ENCODE measurements at places on chromosomes 5 and 9.

DNA sequence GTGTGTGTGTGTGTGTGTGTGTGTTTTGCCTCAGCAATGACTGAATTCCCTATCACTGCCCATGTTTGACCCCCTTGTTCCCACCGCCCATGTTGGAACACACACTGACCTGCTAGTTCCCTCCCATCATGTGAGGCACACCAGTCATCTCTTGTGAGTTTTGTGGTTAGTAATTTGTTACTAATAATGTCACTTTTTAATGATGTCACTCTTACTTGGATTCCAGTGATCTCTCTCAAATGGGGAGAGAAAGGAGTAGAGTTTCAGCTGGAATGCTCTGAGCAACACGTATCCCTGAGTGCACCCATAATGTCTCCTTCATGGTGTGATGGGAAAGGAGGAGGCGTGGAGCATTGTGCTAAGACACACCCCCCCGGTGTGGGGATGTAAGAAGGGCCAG is 172.6 kb downstream of the SH3GL2 start:
- DNase-seq, result no peak

GRCh38 chr9:136840877-136841645 is 1.2 kb upstream of the AJM1 start:
- DNase-seq, result no peak

DNA sequence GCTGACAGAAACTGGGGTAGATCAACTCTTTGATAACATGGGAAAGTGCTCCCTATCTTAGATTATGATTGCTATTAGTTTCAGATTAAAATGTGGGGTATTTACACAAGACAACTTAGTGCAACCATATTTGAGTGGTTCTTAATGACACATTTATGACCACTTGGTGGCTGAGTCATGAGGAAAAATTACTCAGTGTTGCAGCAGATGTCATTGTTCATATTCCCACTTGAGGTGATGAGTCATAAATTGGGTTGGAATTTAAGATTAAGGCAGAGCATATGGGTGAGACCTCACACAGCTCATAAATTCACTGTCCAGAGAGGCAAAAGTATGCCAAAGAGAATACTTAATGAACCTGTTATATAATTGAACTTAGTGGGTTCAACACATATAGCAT is 408.3 kb downstream of the DMRT2 start:
- DNase-seq, result no peak

DNA sequence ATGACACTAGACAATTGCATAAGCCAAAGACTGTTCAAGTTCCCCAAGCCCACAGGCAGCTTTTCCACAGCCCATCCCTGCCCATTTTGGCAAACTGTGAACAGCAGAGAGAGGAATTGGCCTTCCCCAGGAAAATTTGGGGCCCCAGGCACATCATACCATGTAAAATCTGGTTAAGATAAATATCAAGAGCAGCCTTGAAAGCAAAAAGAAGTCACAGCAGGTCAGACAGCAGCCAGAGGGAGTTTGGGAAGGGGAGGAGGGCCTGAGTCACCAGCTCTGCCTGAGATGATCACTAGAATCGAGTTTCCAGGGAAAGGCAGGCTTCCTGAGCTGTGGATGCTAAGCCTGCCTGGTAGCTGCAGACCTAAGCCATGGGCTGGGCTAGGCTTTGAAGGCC is 179.2 kb downstream of the RFK start:
- DNase-seq, result no peak

GRCh38 chr5:138438724-138439476 is at the start of gene REEP2:
Gene REEP2, plus strand, starts transcription at chr5:138439057. Its CDS starts 152 bp downstream, at chr5:138439209.
- DNase-seq, result no peak

- no peak for DNase-seq
Observed at GRCh38 chr9:108704156-108704852, 151.5 kb downstream of the ACTL7B start.

DNA sequence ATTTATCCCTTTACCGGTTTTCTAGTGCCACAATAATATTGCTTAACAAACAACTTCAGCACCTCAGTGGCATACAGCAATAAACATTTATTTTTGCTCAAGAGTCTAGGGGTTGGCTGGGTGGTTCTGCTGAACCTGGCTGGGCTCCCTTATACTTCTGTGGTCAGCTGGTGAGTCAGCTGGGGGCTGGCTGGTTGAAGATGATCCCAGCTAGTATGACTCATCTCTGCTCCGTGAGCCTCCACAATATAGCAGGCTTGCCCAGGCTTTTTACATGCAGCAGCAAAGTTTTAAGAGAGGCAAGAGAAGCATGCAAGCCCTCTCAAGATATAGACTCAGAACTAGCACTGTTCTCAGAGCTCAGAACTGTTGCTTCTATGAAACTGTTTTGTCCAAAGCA is 523.5 kb upstream of the CLINT1 start:
- DNase-seq, result peak; percentile 19

DNA sequence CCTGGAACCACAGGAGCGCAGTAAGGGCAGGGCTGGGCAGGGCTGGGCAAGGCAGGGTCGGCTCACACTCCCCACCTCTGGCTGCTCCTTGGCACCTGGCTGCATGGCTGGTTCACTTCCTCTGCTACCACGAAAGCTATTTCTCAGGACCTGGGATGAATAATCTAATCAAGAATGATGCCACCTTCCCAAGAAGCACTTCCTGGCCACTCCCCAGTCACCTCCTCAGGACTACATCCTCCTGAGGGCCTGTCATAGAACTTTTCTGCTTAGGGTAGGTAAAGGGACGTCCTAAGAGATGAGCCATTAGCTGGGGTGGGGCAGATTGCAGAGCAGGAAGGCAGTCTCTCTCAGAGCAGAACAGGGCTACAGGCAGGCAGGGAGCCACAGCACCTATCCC is 288.2 kb upstream of the MAP3K1 start:
- DNase-seq, result no peak

- no peak for DNase-seq
Observed at GRCh38 chr9:116693233-116693731, 6.2 kb downstream of the TRIM32 start.

GRCh38 chr9:133436681-133437080 is 14.5 kb downstream of the ADAMTS13 start:
- DNase-seq, result no peak

DNA sequence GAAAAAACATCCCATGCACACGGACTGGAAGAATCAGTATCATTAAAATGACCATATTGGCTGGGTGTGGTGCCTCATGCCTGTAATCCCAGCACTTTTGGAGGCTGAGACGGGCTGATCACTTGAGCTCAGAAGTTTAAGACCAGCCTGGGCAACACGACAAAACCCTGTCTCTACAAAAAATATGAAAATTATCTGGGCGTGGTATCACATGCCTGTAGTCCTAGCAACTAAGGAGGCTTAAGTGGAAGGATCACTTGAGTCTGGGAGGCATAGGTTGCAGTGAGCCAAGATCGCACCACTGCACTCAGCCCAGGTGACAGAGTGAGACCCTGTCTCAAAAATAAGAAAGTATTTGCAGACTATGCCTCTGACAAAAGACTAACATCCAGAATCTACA is 68.4 kb downstream of the TTC39B start:
- DNase-seq, result no peak

DNA sequence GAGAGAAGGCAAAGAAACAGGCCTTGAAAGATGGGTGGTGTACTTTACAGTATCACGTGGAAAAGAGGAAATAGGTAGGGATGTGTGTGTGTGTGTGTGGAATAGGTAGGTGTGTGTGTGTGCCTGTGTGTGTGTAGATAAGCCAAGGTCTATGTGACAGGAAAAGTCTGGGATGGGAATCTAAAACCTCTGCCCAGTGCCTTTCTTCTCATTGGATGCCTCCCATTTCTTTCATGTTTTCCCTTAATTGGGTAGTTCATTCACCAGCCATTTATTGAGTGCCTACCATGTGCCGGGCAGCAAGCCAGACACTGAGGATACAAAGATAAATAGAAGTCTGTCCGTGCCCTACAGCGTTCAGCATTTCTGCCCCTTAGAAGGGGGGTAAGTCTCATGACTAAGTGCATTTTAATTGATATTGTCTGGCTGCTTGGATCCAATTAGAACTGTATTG is 1.0 kb downstream of the URM1 start:
- no peak for DNase-seq

- DNase-seq, result no peak
Observed at GRCh38 chr9:93951655-93952118, 3.5 kb downstream of the BARX1 start.

DNA sequence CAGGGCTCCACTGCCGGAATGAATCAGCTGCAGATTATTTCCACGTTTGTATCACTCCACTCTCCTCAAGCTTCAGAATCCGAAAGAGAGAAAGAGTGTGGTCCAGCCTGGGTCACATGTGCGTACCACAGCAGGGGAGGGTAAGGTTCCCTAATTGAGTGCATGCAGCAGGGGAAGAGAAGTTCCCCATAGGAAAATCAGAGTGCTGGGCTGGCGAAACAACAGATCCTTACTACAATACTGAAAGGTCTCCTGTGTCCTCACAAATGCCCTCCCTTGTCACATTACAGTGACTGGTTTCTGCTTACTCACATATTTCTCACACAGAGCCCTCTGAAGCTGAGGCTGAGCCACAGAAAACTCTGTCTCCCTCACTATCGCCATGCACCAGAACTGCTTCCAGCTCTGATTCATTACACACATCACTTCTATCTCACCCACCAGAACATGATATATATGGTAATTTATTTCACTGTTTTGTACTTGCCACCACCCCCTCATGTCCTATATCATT is 532.2 kb upstream of the TUSC1 start:
- DNase-seq, result no peak

GRCh38 chr9:91843623-91844148 is 106.3 kb downstream of the ROR2 start:
- no peak for DNase-seq

DNA sequence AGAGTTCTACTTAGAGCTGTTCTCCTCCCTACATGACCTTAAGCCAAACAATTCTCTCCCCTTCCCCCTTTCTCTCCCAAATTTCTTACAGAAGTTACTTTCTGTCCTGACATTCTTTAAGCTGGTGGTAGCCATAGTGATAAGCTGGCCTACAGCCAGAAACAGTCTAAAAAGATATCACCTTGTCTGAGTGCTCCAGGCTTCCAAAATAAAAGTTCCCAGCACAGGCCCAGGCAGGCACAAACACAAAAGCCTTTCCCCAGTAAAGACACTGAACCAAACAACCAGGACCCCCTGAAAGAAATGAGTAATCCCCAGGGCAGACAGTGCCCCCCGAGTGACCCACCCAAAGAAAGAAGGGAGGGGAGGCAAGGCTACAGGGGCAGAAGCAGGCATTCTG is 19.2 kb downstream of the SIL1 start:
- DNase-seq, result no peak

DNA sequence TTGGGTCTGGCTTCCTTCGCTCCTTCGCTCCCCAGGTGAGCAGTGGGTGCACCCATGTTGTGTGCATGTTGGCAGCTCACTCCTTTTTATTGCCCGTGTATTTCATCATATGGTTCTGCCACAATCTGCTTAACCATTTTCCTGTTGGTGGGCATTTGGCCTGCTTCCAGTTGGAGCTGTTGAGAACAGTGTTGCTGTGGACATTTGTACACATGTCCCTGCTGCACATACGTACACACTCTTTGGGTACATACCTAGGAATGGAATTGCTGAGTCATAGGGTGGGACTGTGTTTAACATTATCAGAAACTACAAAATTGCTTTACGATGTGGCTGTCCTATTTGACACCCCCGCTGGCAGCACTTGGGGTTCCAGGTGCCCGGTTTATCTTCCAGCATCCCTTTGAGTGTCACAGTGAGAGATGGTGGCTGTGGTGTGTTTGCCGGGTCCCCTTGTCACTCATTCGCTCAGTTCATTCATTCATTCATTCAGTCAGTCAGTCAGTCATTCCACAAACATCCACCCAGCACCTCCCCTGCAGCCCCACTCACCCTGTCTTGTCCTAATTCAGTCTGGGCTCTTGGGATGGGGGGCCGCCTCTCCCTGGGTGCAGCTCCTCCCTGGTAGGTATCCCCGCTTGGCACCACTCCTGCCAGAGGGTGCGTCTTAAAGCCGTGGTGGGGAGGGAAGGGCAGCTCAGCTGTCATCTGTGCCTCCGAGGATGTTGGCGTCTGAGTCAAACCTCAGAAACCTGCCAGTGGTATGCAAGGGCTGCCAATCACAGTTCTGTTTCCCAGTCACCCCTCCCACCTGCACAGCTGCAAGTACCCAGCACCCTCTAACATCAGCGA is 7.9 kb upstream of the FIBCD1 start:
- no peak for DNase-seq

- DNase-seq, result no peak
Observed at GRCh38 chr5:156963125-156963524, at the start of gene TIMD4. Gene TIMD4, minus strand, starts transcription at chr5:156963226. Its CDS starts 28 bp downstream, at chr5:156963198.

DNA sequence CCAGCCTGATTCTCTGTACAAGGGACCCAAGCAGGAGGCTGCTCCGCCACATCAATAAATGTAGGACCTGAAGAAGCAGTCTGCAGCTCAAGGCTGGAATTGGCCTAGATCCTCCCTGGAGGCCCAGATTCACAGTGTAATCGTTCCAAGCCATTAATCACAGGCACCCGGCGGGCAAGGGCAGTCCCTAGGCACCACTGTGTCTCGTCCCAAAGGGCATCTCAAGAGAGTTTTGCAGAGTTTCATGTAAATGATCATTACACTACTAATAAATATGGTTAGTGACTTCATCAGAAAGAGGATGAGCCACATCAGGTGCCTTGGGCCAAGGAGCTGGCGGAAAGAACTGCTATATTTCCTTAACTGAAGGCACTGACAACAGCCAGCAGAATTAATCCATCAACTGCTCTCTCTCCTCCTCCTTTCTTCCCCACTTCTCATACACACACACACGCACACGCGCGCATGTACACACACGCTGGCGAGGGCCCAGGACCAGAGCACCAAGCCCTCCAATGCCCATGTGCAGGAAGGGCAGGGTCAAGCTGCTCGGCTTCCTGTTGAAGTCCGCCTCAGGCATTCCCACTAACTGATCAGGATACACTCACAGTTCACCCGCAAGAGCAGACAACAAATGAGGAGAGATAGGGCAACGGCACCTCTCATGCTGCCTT is 33.9 kb downstream of the GNAQ start:
- no peak for DNase-seq

DNA sequence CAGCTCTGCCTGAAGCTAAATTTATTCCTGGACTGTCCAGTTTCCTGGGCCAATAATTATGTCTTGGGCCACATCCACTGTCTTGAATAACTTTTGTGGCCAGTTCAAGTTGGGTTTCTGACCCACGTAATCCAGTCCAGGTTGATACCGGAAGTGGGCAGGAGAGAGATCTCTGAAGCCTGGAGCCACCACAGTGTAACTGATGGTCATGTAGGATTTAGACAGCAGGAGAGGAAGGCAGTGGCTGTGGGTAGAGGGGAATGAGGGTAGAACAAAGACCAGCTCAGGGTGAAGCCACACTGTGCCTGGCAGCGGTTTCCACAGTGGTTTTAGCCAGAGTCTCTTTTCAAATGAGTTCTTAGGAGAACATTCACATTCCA is 30.2 kb downstream of the SH3PXD2B start:
- no peak for DNase-seq

GRCh38 chr5:4532705-4533080 is 607.4 kb upstream of the ADAMTS16 start:
- DNase-seq, result no peak

GRCh38 chr9:133792721-133793470 is 54.7 kb upstream of the SARDH start:
- peak; percentile 19 for DNase-seq

Data from cerebellar nuclear complex (tissue), 1 donor.